Hepatic stellate cell (primary cell): ENCODE measurements at places on chromosomes 11 and 22.
A peak's percentile ranks its signal among the peaks of the same experiment; 100 is the strongest.

DNA sequence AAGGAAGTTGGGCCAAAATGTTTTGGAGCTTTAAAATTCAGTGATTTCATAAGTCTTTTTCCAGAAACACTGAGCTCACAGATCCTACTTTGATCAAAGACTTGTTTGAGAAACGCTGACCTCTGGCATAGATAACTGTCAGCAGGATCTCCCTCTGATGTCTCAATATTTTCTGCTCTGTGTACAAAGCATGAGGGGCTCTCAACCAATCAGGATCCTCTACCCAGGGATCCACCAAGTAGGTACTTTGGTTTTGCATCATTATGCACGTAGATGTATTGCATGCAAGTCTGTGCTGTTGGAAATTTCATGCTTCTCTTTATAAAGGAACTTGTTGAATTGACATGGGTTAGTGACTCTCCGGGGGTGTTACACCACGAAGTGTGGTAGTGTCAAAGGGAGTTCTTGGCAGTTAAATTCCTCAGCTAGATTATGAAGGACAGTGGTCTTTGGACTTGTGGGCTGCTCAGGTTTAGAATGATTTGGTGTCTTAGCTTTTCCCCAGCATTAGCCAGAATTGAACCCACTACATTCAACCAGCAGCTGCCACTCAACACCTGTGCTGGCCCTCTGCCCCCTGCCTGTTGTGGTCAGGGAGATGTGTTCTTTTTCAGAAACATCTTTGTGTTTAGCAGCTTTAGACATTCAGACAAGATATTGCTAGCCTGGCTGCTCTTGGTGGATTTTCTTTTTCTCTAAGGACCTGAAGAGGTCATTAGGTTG lies 1.7 kb upstream of the DIXDC1 start:
- DNase-seq: no peak

- DNase-seq: no peak
These were observed 3.7 kb downstream of the EFEMP2 start for GRCh38 chr11:65868907-65869306.

- no peak for DNase-seq
These were observed 28.6 kb upstream of the PPARA start for GRCh38 chr22:46121523-46122287.

- DNase-seq: peak; percentile 43
These were observed 39.1 kb downstream of the MMP27 start for GRCh38 chr11:102666331-102666957.

- DNase-seq: no peak
These were observed 28.9 kb upstream of the TMEM86A start for GRCh38 chr11:18669711-18670110.

DNA sequence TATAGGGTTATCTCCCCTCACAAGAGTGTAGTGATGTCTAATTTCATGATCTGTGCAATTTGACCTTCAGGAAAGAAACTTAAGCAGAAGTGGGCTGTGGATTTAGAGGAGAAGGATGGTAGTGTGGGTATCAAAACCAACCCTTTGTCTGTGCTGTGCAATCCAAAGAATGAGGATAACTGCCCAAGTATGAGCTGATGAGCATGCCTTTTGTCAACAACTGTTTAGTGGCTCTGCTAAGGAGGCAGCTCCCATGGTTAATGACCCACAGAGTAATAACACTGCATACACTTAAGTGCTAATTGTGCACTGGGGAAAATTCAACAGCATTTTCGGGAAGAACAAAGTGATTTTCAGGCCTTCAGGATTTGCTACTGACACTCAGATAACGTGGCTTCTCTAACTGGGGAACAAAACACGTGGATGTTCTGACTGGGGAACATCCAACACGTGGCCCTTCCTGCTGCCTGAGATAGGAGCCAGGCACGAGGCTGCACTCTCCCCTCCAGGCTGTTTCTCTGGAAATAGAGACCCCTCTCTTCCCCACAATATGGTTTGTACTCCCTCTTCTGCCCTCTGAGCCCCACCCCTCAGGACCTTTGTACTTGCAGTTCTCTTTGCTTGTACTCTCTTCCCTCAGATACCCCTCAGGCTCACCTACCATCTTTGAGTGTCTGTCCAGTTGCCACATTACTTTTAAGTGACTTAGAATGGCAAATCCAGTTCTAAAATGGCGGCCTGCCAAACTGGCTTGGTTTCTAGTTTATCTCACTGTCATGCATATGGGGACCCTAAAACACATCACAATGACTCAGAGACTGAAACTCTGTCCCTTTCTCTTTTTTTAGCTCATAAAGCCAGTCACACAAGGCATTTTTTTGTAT lies 234.9 kb upstream of the POU2AF2 start:
- DNase-seq: no peak

- no peak for DNase-seq
These were observed 250.9 kb upstream of the NARS2 start for GRCh38 chr11:78825591-78826020.
